ENCODE measurements at places on chromosomes 1 and 21.

DNA sequence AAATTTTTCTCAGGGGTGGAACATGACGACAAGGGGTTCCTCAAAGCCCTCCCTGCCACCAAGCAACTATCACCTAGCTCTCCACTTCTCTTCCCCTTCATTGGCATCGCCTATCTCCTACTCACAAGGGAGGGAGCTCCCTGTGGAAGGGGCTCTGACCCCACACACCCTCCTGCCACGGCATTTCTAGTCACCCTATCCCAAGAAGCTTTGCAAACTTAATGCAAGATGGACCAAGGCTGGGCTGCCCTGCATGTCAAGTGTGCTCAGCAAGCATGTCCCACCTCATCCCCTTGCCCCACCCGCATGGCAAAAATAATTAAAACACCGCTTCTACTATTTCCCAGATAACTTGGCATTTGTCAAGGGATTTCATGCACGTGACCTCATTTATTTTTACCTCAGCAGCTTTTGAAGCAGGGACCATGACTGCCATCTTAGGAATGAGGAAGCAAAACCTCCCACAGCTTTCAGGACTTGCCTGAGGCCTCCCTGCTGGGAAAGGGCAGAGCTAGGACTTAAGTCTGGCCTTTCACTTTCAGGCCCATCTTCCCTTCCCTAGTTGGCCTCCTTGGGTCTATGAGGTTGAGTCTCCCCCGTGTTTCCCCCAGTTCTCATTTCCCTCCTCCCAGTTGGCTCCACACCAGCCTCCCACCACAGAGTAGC, 161.3 kb downstream of the TSEN15 start:
- no peak for DNase-seq

GRCh38 chr1:3058263-3059030, 10.6 kb upstream of the PRDM16 start:
- no peak for DNase-seq

- DNase-seq, result no peak
Measured at GRCh38 chr1:87495147-87495546, 166.5 kb downstream of the LMO4 start.

DNA sequence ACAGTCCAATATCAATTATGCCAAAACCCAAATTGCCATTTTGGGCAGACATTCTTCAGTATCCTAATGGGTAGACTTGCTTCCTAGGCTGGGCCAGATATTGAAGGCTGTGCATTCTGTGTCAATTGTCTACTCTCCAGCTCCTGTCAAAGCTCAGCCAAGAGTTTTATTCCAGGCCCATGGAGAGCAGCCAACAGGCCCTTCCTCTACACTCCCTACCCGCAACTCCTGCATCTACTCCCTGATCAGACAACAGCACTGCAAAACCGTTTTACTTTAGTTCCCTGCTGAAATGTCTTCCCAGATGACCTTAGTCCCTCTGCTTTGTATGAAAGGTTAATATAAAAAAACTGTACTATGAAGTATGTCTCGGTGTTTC, 6.6 kb upstream of the ADORA3 start:
- DNase-seq, result no peak

DNA sequence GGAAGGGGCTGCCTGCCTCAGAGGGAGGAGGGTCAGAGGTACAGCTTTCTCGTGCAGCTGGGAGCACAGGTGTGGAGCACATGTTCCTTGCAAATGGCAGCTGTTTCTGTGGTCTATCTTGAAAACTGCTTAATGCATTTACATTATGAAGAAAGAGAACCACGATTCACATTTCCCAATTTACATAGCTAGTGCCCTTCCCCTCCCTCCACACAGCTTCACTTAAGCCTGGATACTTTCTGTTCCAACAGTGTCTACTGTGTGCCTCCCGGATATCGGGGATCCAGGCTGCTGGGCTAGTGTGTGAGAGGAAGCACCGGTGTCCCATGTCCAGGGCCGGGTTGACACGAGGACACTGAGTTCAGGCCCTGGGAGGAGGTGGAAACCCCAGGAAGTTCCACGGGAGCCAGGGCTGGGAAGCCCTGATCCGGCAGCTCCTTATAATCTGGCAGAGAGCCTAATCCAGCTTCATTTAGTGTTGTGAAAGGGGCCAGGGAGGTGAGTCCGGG, 31.6 kb downstream of the TMCC2 start:
- no peak for DNase-seq

GRCh38 chr1:24502709-24503058, at the start of gene RCAN3:
TSS of gene RCAN3 (plus strand) at chr1:24502836. CDS start at chr1:24514373, 11,537 bp downstream.
- peak; percentile 89 for DNase-seq

- DNase-seq, result no peak
Measured at GRCh38 chr1:165073185-165074007, 283.1 kb downstream of the LMX1A start.

DNA sequence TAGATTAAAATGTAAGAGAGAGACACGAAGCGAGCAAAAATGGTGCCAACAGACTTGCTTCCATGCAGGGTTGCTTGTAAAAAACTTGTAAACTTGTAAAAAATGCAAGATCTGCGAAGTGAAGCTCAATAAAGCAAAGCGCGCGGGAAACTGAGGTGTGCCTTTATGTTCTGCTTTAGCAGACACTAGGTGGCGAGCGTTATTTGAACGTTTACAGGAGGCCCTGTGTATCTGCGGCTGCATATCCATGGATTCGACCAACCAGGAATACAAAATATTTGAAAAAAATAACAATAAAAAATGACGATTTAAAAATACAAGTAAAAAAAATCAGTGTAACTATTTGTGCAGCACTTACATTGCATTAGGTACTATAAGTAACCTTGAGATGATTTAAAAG, 1.5 kb downstream of the UBE2G2 start:
- no peak for DNase-seq

- DNase-seq, result no peak
Measured at GRCh38 chr1:151475175-151475574, 15.9 kb upstream of the POGZ start.

DNA sequence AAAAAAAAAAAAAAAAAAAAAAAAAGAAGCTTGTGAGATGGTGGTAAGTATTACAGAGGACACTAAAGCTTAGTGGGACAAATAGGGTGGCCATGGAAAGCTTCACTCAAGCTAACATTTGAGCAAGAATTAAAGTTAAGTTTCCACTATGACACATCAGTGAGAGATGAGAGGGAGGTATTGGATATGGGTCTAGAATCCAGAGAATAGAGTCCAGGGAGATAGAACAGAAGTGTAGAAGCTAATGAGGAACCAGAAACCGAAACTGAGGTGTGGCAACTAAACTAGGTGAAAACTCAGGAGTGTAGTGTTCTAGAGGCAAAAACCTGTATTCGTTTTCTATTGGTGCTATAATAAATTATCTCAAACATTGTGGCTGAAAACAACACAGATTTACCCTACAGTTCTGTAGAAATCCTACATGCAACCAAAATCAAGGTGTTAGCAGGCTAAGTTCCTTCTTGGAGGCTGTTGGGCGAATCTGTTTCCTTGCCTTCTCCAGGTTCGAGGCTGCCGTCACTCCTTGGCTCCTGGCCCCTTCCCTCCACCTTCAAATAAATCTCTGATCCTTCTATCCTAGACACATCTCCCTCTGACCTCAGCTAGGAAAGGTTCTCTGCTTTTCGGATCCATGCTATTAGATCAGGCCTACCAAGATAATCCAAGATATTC, 36.2 kb downstream of the PTP4A2 start:
- no peak for DNase-seq

DNA sequence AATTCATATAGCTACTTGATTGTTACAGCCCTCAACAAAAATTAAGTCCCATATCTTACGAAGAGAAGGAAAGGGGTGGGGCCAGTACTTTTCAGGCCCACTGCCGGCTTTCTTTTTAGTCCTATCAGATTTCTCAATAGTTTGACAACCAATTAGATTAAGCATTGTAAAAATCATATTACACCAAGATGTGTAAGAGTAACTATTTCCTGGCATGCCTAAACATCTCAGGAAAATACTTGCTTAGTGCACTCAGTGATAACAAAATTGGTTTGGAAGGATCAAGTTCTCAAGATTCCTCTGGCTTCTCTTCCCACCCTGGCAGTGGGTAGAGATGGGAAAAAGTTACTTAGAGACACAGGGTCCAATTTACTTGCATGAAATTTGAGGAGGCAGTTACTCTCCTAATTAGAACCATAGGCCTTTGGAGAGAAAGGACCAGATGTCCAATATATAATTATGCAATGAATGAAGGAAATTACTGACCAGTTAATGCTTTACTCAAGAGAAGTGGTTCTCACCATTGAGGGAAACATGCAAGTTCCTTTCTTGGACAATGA, 30.1 kb downstream of the STPG1 start:
- DNase-seq, result no peak

DNA sequence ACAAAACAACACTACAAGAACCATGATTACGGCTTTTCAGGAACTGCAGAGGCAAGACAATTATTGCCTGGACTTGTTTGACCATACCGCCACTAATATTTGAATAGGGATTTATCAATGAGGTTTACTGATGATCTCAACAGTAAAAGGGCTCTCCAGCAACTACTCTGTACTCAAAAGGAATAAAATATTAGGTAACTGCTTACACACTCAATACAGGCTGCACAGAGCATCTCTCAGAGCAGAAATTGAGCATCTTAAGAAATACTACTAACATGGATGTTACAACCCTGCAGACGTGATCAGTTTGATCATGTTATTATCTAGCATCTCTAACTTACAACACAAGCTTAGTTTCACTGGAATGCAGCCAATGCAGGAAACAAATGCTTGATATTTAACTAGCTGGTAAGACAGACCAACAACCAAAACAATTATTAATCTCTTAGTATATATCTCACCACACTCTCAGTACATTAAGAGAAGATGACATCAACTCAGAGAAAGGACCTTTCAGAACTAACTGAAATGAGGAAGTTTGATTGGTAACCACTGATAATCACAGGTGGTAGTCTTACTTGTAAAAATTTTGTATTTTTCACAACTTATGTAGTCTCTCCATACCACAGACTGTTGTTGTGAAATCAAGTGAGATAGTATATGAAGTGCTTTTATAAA, 52.2 kb downstream of the PUM1 start:
- no peak for DNase-seq

DNA sequence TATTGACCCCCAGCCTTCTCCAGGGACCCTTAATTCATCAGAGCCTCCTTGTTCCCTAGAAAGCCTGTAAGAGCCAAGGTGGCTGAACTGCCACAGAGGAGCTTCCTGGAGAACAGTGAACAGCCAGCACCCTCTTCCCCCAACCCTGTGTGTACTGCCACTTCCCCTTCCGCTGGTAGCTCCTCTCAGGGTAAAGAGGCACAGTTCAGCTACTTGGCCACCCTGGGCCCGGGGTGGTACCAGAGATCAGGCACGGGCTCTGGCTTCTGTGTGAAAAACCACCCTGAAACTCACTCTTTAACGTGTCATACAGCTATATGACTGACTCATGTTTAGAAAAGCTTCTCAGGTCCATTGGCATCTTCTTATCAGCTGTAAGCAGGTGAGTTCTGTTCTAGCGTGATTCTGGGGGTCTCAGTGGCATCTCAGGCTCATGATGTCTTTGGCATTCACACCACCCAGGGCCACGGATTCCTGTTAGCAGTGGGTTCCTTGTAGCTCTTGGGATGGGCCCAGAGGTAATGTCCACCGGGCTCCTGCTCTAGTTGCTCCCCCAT, 22.4 kb downstream of the ARMH1 start:
- peak; percentile 40 for DNase-seq

GRCh38 chr1:53616927-53617326, 122.0 kb downstream of the GLIS1 start:
- DNase-seq, result no peak

GRCh38 chr1:78950826-78951225, 55.7 kb downstream of the ADGRL4 start:
- DNase-seq, result no peak

DNA sequence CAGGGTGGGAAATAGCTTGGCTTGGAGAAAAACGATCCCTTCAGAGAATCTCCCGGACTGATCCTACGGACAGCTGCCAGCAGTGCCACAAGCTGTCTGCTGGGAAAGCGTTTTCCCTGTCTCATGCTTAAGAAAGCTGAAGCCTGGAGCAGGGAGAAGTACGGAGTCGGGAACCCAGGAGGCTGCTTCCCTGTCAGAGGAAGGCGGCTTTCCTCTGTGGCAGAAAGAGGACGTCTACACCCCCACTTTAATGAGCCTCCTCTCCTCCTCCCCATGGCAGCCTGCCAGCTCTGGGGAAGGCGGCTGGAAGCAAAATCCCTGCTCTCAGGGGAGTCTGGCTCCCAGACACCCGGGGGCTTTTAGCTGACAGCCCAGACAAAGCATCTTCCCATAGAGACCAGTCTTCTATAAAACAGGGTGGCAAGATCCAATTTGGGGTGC, 7.3 kb downstream of the KIF21B start:
- DNase-seq, result no peak

DNA sequence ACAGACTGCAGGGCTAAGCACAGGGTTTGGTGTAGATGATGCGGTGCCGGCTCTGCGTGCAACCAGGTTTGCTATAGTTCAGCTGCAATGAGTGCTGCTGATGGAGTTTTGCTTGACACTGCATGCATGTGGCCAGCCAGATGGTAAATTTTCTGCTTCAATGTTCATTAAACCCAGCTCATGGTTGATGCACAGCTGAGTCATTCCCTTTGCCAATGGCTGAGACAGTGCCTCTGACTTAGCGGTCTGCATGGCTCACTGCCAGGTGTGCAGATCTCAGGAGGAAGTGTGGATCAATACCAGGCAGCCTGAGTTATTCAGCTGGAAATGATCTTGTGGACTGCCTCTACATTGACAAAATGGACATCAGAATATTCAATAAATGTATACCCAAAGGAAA, 172.7 kb upstream of the ZP4 start:
- DNase-seq, result no peak

DNA sequence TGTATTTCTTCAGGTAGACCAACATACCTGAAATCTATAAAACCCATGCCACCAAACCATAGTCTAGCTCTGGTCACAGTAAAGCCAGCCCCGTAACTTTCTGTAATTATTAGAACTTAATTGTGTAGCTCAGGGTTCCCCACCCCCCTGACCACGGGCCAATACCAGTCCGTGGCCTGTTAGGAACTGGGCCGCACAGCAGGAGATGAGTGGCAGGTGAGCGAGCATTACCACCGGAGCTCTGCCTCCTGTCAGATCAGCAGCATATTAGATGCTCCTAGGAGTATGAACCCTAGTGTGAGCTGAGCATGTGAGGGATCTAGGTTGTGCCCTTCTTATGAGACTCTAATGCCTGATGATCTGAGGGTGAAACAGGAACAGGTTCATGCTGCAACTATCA, 14.6 kb downstream of the TENT5C start:
- no peak for DNase-seq

DNA sequence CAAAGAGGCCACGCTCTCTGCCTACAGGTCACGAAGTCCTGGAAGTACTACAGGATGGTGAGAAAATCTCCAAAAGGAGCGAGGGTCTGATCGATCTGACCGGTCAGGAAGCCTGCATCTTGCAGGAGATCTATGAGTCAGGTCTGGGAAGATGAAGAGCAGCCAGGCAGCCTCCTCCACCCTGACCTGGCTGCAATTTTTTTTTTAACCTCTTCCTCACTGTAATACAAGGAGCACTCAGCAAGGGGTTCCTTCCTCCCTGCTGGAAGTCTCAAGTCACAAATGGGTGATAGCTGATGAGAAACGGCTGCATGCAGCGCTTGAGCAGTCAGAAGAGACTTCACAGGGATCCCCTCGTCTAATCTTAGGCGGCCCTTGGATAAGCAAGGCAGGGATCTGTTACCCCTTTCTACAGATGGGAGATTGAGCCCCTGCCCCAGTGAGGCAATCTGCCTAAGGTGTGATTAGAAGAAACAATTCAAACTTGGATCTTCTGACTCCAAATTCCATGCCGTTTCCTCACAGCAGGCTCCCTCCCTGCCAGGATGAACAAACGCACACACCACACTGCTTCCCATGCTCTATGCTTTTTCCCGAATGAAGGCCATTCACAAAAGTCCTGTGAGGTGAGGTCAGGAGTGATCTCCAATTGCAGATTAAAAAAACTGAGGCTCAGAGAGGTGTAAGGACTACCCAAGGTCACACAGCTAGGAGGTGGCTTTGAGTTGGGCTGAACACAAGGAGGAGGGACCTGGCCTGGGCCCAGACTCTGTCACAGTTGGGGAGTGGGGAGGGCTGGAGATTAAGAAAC, 48.3 kb downstream of the ECE1 start:
- DNase-seq, result no peak
